ENCODE measurements at places on chromosomes 5 and 9.
A peak's percentile ranks its signal among the peaks of the same experiment; 100 is the strongest.

DNA sequence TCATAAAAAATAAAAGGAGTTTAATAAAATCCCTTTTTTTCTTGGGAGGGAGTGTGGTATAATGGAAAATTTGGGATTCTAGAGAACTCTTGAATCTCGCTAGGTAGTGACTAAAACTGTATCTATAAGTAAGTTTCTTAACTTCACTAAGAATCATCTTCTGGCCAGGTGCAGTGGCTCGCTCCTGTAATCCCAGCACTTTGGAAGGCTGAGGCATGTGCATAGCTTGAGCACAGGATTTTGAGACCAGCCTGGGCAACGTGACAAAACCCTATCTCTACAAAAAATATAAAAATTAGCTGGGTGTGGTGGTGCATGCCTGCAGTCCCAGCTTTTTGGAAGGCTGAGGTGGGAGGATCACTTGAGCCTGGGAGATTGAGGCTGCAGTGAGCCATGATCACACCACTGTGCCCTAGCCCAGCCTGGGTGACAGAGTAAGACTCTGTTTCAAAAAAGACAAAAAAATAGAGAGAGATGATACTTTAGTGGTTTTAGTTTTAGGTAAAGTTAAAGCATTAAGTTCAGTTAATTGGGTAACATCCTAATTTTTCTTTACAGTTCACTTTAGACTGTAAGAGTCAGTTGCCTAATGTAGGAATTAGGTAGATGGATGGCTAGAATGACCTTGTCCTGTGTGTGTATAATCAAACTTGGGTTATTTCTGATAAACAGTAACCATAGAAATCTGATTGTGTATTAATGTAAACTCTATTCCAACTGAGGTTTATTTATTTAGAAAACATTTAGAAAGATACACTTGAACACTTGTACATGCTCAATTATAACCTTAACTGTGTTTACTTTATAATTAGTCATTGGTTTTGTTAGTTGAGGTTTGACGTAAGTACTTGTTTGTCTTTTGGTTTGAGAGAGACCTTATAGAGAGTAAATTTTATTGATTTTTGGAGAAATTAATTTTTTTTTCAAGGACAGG, 17.8 kb downstream of the UNC13B start:
- DNase-seq, result no peak

- peak; percentile 91 for DNase-seq
Observed at GRCh38 chr5:98096155-98096554, 677.3 kb upstream of the RGMB start.

GRCh38 chr5:156359476-156359875, 32.5 kb downstream of the SGCD start:
- peak; percentile 19 for DNase-seq

DNA sequence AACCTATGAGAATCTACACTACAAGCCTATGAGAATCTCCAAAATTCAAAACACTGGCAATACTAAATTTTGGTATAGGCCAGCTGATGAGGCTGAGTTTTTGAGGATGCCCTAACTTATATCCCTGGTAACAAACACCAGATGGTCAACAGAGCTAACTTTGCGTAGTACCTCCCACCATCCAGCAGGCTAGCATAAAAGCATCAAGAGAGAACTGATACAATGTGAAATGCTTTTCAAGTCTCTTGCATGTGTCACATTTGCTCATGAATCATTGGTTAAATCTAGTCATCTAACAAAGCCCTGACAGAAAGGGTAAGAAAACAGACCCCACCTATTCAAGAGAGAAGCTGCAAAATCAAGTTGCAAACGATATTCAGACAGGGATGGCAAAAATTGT, 1609.7 kb upstream of the CDH9 start:
- DNase-seq, result peak; percentile 42
